ENCODE measurements at places on chromosomes 7 and 10.

DNA sequence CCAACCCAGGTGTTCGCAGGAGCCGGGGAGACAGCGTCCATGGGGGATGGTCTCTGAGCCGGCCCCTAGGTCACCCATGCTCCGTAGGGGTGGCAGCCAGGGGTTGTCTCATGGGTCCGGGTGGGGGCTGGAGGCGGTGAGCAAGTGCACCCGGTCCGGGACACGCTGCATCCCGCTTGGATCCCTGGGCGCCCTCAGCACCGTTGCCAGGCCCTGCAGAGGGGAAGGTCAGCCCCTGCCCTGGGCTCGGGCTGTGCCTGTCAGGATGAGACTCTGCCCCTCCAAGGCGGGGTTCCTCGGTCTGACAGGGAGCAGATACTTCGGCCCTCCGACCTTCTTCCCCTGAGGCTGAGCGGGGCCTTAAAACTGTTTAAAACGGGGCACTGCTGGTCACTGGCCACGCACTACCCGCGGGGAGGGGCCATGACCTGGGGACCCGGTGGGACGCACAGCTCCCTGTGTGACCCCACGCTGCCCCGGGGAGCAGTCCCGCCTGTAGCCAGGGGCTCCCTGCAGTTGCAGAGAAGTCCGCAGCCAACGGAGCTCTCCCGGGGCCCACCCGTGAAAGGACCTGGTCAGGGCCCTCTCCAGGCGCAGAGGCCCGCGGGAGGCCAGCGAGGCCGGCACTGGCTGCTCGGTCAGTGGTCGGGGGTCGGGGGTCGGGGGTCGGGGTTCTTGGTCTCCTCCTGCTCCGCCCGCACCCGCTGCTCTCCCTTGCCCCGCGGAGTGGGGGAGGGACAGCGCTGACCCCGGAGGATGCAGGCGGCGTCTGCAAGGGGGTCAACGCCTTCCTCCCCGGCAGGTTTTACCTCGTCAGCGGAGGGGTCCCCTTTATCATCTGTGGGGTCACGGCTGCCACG is 33.4 kb upstream of the KNDC1 start:
- DNase-seq, result no peak

DNA sequence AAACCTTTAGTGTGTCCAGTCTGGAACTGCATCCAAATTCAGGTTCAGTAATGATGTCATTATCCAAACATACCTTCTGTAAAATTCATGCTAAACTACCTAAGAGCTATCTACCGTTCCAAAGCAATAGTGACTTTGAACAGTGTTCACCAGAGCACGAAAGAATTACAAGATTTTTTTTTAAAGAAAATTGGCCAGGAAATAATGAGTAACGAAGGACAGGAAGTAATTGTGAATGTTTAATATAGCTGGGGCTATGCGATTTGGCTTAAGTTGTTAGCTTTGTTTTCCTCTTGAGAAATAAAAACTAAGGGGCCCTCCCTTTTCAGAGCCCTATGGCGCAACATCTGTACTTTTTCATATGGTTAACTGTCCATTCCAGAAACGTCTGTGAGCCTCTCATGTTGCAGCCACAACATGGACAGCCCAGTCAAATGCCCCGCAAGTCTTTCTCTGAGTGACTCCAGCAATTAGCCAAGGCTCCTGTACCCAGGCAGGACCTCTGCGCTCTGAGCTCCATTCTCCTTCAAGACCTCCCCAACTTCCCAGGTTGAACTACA is 694 bp upstream of the FAS start:
- DNase-seq, result no peak

GRCh38 chr10:122078326-122078725 is 89.4 kb downstream of the TACC2 start:
- DNase-seq, result no peak

GRCh38 chr10:47046321-47047126 is 135.3 kb downstream of the PTPN20 start:
- DNase-seq, result no peak

- no peak for DNase-seq
Observed at GRCh38 chr10:42952931-42953683, 123.8 kb upstream of the RET start.

DNA sequence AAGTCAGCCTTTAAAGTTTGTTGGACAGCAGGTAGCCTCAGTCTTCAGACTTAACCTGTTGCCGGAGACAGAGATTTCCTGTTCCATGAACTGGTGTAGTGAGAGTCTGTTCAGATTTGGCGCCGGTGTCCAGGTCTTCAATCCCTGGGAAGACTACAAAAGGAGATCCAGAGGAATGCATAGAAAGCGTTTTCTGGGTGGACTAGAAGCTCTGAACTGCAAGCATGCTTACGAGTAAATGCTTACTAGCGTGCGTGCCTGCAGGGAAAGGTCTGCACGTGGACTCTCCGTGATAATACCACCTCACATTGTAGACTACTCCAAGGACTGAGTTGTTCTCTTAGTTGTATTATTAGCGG is 878 bp downstream of the GLRX3 start:
- DNase-seq, result no peak

DNA sequence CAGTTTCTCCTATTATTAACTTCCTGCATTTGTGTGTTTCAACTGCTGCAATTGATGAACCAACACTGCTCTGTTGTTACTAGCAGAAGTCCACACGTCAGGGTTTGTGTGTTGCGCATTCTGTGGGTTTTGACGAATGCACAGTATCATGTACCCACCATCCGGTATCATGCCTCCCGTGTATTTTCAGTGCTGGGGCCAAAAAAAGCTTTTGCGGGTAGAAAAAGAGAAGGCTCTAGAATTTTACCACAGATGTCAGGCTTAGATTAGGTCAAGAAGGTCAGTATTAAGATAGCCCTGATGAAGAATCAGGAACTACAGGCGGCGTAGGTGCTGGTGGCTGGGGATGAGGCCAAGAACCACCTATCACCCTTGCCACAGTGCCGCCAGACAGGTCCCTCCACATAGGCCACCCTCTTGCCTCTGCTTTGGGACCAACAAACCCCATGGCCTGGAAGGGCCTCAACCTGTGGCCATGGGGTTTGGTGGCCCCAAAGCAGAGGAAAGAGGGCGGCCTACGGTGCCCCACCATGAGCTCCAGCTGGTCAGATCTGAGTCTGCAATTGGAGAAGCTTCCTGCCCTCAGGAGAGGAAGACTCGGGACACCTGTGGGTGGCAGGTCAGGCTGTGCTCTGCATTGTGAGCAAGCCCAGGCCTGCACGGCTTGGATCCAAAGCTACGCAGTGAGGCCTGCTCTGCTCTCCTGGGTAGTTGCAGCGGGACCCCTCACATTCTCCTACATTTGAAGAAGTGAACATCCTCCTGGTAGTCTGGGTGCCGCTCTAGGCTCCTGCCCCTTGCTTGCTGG is 71.9 kb downstream of the MKI67 start:
- no peak for DNase-seq

DNA sequence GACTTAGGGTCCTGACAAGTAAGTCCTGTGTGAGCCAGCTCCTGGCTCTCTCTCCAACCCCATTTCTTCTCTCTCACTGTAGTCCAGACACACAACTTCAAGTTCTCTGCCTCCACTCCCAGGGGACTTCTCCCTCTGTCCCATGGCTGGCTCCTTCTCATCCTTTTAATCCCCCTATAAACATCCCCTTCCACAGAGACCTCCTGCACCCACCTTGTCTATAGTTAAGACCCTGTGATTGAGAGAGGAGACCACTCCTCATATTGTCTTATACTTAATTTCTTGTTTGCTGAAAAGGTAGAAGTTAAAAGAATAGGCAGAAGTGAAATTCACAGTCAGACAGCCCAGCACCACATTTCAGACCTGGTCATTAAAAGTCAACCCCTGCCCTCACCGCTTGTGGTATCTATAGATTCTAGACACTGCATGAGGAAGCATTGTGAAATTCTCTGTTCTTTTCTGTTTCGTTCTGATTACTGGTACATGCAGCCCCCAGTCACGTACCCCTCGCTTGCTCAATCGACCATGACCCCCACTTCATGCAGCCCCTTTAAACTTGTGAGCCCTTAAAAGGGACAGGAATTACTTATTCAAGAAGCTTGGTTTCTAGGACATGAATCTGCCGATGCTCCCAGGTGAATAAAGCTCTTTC is 125.6 kb upstream of the FRMD4A start:
- no peak for DNase-seq

GRCh38 chr7:80142853-80143580 is 8.4 kb downstream of the GNAI1 start:
- no peak for DNase-seq

DNA sequence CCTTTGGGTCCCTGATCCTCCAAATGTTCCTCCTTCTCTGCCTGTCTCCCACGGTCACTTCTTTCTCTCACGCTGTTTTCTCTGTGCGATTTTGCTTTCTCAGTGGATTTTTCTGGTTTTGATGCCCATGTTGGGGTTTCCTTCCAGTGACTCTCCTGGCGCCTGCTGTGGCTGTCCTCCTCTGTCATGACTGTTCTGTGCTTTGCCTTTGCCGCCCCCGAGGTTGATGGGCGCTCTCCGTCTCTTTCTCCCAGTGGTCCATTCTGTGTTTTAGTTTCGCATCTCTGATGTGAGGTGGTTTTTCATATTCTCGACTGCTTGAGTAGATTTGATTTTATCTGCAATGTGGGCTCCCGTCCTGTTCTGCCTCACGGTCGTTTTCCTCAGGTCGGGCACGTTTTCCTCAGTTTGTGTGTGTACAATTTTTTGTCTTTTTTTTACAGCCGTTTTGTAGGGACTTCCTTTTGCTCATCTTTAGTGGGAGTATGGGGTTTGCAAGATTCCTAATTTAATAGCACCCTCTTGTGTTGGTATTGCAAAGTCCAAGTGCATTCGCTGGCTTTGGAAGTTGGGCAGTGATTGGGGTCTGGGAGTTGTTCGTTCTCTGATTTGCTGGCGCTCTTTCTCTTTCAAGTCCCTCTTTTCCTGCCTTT is 100.0 kb downstream of the INPP5A start:
- no peak for DNase-seq

DNA sequence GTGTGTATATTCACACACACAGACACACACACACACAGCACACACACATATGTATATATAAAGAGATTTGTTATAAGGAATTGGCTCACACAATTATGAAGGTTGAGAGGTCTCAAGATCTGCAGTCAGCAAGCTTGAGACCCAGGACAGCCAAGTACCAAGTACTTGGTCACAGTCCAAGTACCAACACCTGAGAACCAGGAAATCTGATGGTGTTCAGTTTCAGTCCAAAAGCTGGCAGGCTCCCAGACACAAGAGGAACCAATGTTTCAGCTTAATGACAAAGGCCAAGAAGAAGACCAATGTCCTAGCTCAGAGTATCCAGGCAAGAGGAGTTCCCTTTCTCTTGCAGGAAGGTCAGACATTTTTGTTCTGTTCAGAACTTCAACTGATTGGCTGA is 780.2 kb downstream of the MAGI2 start:
- no peak for DNase-seq

- no peak for DNase-seq
Observed at GRCh38 chr10:30742471-30742870, 112.9 kb upstream of the LYZL2 start.

GRCh38 chr7:124261710-124262109 is 228.8 kb upstream of the TMEM229A start:
- DNase-seq, result no peak

- no peak for DNase-seq
Observed at GRCh38 chr10:131777162-131777561, 123.6 kb upstream of the PPP2R2D start.

GRCh38 chr10:61842755-61843497 is 58.6 kb upstream of the ARID5B start:
- DNase-seq, result no peak

- DNase-seq, result no peak
Observed at GRCh38 chr10:113069595-113069994, 119.5 kb downstream of the TCF7L2 start.

DNA sequence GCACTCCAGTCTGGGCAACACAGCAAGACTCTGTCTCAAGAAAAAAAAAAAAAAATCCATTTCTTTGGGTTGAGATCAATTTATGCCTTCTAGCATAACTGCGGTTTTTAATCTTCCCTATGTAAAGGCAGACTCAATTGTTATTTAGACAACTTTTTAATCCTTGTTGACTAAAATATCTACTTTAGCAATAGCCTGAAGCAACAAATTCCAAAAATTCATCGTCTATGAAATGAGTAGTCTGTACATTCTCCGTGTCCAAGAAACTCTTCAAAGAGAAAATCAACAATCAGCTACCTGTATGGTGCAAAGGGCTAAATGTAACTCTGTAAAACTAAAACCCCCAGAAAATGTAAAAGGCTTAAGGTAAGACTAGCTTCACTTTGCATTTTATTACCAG is 22.8 kb downstream of the LAMB1 start:
- DNase-seq, result no peak

DNA sequence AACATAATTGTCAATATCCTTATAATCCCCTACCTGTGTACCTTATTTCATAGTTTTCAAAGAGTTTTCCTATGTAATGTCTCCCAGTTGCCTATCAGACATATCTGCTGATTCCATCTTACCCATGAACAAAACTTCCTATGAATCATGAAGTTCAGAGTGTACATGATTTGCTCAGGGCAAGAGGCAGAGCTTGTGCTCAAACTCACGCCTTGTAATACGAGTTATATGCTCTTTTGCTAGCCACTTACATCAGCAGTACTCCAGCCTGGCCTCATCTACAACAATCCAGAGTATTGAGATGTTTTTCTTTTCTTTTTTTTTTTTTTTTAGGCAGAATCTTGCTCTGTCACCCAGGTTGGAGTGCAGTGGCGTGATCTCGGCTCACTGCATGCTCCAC is 11.8 kb downstream of the PKD2L1 start:
- no peak for DNase-seq

GRCh38 chr10:87864496-87865059 is 1.2 kb downstream of the PTEN start:
- no peak for DNase-seq

GRCh38 chr7:24946467-24946866 is 33.5 kb downstream of the OSBPL3 start:
- no peak for DNase-seq

DNA sequence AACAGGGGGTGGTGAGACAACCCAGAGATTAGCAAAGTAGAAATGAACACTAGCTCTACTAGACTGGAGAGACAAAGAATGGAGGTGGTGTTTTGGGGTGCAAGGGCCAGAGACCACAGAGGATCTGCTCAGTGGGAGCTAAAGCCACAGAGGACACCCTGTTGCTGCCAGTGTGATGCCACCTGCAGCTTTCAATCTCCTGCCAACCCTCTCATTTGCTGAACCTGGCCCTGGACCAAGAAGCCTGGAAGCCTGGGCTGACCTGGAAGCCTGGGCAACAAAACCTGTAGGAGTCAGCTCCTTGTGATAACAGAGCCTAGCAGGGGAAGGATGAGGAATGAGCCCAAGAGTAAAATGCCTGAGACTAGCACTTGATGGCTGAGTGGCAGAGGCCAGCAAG is 81.1 kb upstream of the ADO start:
- no peak for DNase-seq

GRCh38 chr10:66746246-66746645 is 179.6 kb upstream of the LRRTM3 start:
- DNase-seq, result no peak

GRCh38 chr10:77710081-77710551 is 72.5 kb upstream of the KCNMA1 start:
- no peak for DNase-seq
